ENCODE measurements at places on chromosomes 11 and 22.

GRCh38 chr22:50720301-50721256 is 17.4 kb upstream of the ACR start:
- DNase-seq: no peak

- peak; percentile 11 for DNase-seq
Measured at GRCh38 chr11:84501750-84502149, 1125.4 kb downstream of the DLG2 start.

GRCh38 chr11:67433536-67434394 is 3.7 kb downstream of the PTPRCAP start:
- DNase-seq: no peak

DNA sequence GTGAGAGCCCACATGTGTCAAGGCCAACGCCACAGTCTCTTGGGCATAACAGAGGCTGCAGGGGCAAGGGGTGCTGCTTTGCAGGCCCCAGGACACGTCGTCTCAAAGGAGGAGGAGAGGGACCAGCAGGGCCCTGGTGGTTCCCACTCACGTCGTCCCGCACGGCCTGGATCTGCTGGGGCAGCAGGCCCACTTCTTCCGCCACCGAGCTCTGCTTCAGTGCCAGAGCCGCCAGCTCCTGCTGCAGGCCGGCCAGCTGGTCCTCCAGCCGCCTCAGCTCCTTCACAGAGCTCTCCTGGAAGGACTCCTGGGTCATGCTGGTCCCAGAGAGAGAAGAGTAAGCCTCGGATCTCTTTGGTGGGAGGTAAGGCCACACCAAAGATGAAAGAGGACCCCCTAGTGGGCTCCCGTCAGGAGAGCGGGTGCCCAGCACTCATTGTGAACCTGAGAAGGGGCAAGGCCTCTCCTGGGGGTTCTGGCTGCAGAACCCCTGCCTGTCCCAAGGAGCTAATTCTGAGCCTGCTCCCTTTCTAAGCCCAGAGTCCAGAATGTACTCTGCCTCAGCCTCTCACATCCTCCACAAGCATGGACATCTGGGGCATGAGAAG is 15.6 kb downstream of the SUN2 start:
- no peak for DNase-seq

DNA sequence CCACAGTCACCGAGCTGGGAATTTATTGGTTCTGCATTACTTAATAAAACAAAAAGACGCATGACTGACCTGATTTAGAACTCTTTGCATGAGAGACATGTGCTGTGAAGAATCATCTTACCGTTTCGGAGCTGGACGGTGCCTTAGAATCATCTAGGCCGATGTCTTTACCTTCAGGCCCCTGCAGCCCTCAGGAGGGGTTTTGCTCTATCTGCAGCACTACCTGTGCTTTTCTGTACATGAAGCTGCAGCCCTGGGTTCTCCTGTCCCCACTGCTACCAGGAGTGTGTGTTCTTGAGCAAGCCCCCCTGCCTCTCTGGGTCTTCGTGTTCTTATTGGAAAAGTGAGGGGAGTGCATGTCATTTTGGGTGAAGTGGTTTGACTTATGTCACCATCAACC is 94.0 kb upstream of the OR4B1 start:
- no peak for DNase-seq

- no peak for DNase-seq
Measured at GRCh38 chr22:29979777-29980321, 96.9 kb downstream of the MTMR3 start.

GRCh38 chr22:35092406-35092805 is 26.4 kb downstream of the ISX start:
- DNase-seq: no peak

DNA sequence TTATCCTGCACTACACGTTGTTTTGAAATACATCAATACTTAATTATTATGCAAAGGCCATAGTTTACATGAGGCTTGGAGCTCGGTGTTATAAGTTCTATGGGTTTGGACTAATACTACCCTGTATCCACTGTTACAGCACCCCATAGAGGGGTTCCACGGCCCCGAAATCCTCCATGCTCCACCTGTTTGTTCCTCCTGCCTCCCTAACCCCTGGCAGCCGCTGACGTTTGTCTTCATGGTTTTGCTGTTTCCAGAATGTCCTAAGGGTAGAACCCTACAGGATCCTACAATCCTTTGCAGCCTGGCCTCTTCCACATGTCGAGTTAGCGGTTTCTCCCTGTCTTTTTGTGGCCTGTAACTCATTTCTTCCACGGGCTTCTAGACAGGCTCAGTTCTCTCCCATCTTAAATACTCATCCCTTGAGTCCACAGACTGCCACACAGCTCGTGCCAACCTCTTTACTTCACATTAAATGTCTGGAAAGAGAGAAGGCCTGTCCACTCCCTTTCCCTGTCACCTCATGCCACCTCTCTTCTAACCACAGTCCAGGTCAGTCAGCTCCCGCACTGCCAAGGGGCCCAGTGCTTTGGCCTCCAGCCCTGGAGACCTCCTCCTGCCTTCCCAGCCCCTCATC is 42.4 kb upstream of the TH start:
- no peak for DNase-seq
